ENCODE measurements at places on chromosomes 1 and 21.

GRCh38 chr21:41453761-41454160 lies 27.7 kb downstream of the MX1 start:
- no peak for DNase-seq

- no peak for DNase-seq
Observed at GRCh38 chr1:7253988-7254587, 468.8 kb downstream of the CAMTA1 start.

DNA sequence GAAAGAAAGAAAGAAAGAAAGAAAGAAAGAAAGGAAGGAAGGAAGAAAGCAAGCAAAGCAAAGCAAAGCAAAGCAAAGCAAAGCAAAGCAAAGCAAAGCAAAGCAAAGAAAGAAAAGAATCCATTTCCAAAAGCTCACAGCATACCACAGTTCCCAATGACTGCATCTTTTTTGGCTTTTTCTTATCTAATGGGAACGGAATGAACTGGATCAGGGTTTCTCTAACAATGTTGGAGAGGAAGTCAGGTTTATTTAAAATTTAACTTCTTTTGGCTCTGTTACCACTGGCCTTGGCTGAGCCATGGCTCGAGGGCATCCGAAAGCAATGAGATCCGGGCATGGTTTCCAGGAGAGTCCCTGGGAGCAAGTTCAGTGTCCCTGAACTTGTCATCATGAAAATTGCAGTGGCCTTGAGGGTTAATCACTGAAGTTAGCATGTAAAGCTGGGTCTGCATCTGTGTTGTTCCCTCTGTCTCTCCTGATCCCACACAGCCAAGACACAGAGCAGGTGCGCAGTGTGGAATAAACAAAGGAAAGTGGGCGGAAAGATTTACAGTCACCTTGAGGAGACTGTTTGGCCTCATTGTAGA lies 34.6 kb upstream of the CTPS1 start:
- no peak for DNase-seq

- no peak for DNase-seq
Observed at GRCh38 chr1:156063997-156064285, 3.0 kb downstream of the RAB25 start.

- no peak for DNase-seq
Observed at GRCh38 chr1:164999146-164999545, 357.4 kb downstream of the LMX1A start.

DNA sequence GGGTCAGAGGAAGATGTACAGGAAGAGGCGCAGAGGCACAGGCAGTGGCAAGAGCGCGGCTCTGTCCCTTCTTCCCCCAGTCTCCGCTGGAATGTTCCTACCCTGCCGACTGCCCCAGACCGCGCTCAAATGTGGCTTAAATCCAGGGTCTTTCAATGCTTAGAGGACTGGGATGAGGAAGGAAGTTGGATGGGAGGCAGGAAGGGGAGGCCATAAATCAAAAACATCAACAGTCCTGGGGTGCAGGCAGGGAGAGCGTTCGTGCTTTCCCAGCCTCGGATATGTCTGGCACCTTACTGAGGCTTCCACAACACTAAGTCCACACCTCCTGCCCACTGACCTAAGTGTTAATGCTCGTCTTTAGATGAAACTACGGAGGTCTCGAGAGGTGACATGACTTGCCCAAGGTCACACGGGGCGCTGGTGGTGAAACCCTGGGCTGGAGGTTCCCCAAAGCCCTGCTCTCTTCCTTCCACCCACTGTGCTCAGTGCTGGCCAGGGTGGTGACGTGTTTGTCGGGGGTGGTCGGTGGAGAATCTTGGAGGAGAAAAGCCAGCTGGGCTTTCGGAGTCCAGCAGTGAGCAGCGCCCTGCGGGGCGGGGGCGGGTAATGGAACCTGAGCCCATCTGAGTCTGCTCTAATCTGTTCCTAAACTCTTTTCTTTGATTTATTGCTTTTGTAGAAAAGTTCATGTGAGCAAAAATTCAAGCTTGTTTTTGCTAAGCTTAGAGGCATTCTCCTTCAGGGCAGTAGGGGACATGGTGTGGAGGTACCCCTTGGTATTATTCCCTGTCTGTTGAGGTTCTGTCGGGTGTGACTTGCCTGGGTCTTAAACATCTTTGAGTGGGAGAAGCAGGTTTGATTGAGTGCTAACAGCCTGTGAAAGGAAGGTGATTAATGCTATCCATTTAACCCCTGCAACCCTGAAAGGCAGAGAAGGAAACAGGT lies 708 bp downstream of the CDA start:
- DNase-seq = no peak

GRCh38 chr1:160256396-160257046 lies 5.8 kb downstream of the DCAF8 start:
- DNase-seq = no peak

DNA sequence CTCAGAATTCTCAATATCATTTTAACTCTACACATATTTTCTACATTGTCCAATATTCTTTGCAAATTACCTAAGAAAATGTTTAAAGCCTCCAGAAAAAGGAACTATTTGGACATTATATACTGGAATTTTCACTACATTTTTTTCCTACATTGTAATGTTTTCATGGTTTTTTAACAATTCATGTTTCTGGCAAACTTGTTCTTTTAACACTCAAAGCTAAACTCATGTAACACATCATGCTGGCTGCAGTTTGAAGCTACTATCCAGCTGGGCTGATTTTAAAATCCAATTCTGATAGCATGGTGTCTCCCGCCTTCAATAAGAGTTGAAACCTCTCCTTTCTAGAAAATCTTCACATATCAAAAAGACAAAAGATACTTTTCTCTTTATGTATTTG lies 52.0 kb downstream of the TGFBR3 start:
- no peak for DNase-seq

- DNase-seq = no peak
Observed at GRCh38 chr1:7379441-7379971, 391.6 kb upstream of the VAMP3 start.

DNA sequence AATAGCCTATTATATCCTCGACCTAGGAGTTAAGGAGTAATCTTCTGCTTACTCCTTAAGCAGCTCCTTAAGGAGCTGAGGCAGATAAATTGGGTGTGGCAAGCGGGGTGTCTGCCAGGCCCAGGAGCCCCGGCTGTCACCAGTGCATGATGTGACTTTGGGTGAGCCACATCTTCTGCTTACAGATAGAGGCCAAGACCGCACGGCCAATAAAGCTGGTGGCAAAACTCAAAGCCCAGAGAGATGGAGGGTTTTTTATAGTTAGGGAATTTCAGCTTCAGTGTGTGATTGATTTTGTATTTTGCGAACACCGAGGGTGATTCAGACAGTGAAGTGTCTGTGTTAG lies 9.8 kb downstream of the MX2 start:
- DNase-seq = no peak
